SHP77 (cell line): ENCODE measurements at places on chromosomes 6 and 20.

DNA sequence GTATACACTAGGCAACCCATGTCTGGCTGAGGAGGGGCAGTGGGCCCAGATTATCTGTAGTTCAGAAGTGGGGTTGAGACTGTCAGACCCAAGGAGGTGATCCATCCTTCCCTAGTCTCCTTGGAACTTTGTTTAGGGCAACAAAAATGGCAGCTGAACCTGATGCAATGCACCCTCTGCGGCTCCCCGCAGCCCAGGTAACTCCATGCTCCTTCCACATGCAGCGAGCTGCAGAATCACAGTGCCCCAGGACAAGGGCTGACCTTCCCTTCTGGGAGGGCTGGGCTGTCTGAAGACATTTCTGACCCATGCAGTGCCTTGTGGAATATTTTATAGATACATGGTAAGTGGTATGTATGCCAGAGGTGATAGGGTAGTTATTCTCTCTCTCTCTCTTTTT, 29.4 kb downstream of the NR2E1 start:
- DNase-seq, result no peak

- no peak for DNase-seq
These were observed 4.0 kb upstream of the TBC1D22B start for GRCh38 chr6:37253486-37254007.

DNA sequence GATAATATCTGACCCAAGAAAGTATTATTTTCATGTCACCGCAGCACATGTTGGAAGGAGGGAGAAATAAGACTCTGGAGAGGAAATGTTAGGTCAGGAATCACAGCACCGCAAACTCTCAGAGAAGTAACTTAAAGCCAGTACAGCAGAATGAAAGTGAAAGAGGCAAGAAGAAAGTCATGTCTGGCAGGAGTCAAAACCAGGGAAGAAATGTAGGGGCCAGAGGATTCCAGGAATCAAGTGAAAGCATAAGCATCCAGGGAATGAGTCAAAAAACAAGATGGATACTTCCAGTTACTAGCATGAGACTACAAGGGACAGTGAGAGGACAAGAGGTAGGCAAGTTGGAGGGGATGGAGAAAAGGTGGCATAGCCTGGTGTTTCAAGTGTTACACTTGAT, 80.4 kb downstream of the AK9 start:
- no peak for DNase-seq

GRCh38 chr20:21739682-21740081, 34.2 kb downstream of the PAX1 start:
- DNase-seq, result peak; percentile 66

- no peak for DNase-seq
These were observed 37.6 kb upstream of the CCN6 start for GRCh38 chr6:112016320-112016719.

DNA sequence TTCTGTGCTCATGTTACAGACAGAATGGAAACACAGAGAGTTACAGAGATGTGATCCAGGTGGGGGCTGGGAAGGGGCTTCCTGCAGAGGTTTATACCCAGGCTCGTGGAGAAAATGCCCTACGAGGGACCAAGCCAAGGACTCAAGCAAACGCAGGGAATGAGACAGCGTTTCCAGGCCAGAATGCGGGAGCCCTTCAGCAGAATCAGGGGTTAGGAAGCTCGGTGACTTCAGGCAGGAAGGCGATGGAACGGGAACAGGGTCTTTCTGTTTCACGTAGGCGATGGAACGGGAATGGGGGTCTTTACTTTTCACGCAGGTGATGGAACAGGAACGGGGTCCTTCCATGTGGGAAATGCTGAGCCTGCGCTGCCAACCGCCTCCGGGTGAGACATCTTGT, 82.6 kb downstream of the THBS2 start:
- DNase-seq, result no peak

DNA sequence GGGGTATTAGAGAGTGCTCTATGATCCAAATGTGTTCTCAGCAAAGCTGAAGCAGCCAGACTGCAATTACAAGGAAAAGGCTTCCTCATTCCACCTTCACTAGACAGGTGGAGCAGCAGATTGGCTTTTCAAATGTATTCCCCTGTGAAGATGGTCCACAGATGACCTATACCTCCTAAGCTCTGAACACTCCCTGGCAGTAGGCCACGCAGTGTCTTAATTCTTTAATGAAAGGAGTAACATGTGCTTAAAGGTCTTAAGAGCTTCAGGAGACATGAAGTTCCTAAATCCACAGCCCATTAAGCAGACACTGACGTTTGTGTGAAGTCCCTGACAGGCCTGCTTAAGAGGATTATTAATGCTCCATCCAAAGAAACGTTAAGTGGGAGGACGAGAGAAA, 138.9 kb upstream of the NUP153 start:
- DNase-seq, result no peak

DNA sequence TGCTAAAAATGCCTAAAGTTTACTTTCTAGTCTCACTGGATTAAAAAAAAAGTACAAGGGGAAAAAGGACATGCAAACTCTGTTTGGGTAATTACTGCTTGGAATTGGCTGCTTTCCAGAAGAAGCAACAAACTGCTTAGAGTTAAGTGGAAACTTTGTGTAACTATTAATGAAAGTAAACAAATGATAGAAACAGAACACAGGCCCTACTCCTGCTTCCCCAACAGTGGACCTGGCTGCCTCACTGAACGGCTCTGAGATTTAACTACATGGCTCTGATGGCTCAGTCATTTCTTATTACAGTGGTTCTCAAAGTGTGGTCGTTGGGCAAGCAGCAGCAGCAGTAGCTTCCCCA, 108.5 kb downstream of the MAN1A1 start:
- DNase-seq, result no peak

DNA sequence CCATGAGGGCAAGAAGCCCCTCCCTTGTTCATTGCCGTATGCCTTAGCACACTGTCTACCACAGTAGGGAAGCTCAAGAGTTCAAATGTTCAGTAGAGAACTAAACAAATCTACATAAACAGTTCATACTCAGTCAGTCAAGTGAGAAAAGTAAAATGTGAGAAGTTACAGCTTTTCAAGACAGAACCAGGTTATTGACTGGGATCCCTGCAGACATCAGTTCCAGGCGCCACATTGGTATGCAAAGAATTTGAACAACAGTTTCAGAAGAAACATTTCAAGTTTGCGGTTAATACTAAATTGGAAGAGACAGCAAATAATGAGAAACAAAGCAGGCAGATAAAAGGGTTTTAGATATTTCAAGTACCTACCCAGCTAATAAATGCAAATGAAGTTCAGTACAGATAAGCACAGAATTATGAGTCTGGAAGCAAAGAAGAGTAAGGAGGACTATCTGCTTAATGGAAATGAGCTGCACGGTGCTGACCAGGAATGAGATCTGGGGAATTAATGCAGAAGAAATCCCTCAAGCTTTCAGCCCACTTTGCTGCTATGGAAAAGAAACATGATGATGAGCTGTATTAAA, 246.2 kb downstream of the HACE1 start:
- no peak for DNase-seq

DNA sequence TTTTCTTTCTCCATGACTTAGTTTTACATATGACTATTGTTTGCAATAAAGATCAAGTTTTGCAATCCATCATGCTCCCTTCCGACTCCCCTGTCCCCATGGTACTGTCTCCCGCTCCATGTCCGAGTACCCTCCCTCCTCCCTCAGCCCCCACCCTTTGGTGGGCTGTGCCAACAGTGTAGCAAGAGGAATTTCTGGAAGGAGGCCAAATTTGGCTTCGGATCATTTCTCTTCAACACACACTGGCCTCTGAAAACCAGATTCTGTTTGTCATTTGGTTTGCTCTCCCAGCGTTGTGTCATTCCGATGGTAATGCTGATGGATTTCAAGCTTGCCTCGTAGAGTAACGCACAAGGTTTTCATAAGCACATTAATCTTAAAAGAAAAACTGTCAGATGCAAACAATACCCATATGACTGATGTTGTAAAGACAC, 22.9 kb upstream of the PAX1 start:
- DNase-seq, result peak; percentile 81

DNA sequence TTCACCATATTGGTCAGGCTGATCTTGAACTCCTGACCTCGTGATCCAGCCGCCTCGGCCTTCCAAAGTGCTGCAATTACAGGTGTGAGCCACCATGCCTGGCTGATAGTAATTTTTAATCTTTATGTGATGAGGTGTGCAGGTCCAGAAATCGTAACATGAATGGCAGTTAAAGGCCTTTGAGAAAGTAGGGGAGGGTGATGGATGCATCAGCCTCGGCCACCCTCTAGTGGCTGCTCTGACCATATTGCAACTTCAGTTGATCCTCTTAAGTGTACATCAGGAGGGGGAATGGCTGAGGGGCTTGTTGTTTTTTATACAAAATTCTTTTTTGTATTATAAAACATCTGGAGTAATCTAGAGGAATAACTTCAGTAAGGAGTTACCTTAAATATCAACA, 193.0 kb downstream of the ZFAND3 start:
- peak; percentile 36 for DNase-seq

GRCh38 chr6:21200134-21200870, 393.2 kb upstream of the SOX4 start:
- DNase-seq, result no peak

GRCh38 chr20:51285684-51286083, 256.8 kb downstream of the NFATC2 start:
- DNase-seq, result no peak

GRCh38 chr20:48877304-48877703, 44.2 kb upstream of the ARFGEF2 start:
- DNase-seq, result no peak

DNA sequence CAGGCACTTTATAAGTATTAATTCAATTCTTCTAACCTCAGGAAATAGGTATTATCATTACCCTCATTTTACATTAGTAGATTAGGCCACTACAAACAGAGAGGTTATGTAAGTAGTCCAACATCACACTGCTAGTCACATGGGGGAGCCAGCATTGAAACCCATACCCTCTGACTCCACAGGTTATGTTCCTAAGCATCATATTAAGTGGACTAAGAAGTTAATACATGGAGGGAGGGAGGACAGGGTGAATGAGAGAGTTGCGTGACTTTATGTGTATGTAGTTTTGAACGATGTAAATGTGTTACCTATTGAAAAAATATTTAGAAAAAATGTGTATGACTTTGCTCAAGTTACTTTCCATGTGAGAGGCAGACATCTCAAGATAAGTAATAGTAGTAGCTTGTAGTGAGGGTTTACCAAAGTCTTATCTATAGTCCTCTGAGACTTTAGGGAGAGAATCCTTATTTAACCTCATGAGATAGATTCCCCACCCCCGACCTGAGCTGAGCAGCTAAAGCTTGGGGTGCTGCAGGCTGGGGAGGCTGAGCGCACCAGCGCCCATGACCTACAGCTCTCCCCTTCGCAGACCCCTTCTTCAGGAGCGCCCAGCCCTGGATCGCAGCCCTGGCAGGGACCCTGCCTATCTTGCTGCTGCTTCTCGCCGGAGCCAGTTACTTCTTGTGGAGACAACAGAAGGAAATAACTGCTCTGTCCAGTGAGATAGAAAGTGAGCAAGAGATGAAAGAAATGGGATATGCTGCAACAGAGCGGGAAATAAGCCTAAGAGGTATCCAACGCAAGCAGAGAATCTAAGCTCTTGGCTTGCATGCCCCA, 7.5 kb downstream of the BTN3A2 start:
- no peak for DNase-seq

DNA sequence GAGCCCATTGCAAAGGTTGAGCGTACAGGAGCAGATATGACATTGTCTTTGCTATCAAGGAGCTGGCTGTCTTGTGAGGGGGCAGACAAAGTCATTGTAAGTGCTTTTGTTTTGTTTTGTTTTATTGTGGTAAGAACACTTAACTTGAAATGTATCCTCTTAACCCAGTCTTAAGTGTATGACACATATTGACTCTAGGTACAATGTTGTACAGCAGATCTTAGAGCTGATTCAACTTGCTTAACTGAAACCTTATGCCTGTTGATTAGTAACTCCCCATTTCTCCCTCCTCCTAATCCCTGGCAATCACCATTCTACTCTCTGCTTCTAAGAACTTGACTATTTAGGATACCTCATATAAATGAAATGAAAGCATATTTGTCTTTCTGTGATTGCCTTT, 429.0 kb downstream of the BMP2 start:
- DNase-seq, result no peak

- no peak for DNase-seq
These were observed 78.4 kb upstream of the JAG1 start for GRCh38 chr20:10752206-10752605.

GRCh38 chr20:51139891-51140290, 117.0 kb upstream of the KCNG1 start:
- no peak for DNase-seq

GRCh38 chr6:58113960-58114359, 796.5 kb downstream of the PRIM2 start:
- no peak for DNase-seq

- no peak for DNase-seq
These were observed 204.0 kb downstream of the TPBG start for GRCh38 chr6:82567621-82568020.

DNA sequence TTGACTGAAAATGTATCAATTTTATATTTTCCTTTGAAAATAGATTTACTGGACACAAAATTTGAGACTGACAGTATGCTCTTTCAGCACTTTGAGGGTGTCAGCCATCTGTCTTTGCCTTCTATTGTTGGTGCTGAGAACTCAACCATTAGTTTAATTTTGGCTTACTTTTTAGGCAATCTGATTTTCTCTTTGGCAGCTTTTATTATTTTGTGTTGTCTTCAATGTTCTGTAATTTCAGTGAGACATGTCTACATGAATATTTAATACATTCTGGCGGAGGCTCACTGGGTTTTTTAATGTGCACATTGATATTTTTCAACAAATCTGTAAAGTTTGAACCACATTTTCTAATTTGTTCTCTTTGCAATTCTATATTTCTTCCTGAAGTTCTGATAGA, 648.6 kb downstream of the C6orf118 start:
- no peak for DNase-seq

GRCh38 chr6:113540466-113540865, 316.7 kb upstream of the MARCKS start:
- DNase-seq, result no peak

GRCh38 chr20:60258255-60258863, 300.1 kb downstream of the CDH26 start:
- no peak for DNase-seq

- DNase-seq, result no peak
These were observed 110.5 kb upstream of the CARMIL1 start for GRCh38 chr6:25168637-25169036.

GRCh38 chr20:24337069-24337468, 132.4 kb upstream of the SYNDIG1 start:
- DNase-seq, result no peak

DNA sequence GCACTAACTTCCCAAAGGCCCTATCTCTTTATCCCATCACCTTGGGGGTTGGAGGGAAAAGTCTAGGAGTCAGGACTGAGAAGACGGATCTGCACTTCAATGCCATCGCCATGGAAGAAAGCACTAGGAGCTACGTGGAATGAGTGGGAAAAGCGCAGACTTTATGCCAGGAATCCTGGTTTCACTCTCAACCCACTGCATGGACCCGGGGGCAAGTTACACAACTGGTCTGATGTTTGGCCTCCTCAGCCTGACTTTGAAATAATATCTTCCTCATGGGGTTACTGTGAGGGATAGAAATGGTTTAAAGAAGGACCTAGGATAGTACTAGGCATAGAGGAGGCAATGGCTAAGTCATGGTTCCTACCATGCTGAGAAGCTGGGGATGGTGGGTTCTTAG, 13.5 kb upstream of the PSMG4 start:
- no peak for DNase-seq
